ENCODE measurements at places on chromosomes 12 and 14.

DNA sequence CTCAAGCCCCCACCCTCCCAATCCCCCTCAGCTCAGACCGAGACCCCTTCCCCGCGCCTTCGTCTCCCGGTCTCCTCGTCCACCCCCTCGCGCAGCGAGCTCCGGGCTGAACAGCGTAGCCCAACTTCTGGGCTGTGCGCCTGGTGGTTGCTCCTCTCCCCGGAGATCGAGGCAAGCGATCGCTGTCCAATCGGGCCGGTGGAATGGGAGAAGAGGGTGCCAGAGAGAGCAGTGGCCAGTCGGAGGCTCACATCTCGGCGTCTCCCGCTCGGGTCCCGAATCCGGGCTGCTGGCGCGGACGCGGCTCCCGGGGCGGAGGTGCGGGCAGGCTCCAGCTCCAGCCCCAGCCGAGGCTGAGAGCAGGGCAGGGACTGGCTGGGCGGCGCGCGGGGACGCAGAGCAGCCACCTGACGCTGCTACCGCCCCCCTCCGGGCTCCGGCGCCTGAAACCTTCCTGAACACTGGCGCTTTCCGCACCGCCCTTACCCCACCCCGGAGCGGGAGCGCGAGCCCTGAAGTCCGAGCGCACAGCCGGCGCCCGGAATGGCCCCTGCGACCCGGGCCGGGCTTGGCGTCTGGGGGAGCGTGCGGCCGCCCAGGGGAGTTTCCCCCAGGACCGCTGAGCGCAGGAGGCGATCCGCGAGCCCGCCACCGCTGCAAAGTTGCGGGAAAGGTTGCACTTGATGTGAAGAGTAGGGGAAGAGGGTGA is 508 bp upstream of the KCNH5 start:
- no peak for DNase-seq

DNA sequence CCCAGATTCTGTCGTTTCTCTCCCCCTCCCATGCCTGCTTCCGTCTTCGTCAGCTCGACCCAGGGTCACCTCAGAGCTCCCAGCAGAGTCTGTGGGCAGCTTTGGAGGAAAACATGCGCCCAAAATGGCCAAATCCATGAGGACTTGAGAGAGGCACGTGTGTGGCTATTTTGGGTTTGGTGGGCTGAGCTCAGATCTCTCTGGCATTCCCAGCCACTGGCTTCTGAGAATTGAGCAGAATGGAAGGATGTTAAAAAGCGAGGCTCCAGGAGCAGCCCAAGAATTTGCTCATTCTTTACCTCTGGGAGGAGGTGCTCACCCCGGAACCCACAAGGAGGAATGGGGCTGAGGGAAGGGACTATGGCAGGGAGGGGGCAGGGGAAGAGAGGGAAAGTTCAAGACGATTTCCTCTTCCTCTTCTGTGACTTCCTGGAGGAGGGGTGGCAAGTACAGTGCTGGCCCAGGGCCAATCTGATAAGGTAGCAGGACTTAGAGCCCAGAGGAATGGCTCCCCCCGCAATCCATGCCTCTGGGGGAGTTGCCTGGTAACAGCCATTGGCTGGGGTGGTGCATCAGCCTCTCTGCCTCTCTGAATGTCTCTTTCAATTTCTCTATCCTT is 20.1 kb downstream of the TSPAN9 start:
- no peak for DNase-seq

GRCh38 chr12:106044773-106045172 is 94.0 kb downstream of the NUAK1 start:
- no peak for DNase-seq

DNA sequence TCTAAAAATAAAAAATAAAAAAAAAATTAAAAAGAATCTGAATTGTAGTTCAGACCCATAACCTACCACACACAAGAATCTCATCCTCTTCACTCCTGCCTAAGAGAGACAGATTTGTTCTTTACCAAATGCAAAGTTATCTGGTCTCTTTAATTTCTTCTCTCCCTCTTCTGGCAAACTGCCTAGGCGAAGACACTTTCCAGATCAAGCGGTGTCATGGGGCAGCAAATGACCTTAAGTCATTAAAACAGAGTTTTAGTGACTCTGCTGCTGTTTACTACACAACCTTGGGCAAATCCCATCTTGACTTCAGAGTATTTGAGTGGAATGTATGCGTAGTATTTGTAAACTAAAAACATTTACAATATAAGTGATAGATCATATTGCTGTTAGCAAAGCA is 60.9 kb upstream of the NID2 start:
- no peak for DNase-seq

DNA sequence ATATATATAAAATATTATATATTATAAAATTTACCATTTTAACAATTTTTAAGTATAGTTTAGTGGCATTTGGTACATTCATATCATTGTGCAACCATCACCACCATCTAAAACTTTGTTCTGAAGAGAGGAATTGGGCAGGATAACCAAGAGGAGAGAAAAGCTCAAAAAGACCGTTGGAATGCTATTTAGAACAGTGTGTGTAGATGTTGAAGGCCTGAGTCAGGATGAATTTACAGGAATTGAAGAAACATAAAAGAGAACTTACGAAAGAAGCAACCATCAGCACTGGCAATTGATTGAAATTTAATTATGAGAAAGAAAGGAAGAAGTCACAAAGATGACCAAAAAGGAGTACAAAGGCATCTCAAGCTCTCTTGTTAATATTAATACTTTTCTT is 196.9 kb upstream of the PWP1 start:
- peak; percentile 4 for DNase-seq

GRCh38 chr14:101313268-101313667 is 248.0 kb upstream of the DIO3 start:
- no peak for DNase-seq

DNA sequence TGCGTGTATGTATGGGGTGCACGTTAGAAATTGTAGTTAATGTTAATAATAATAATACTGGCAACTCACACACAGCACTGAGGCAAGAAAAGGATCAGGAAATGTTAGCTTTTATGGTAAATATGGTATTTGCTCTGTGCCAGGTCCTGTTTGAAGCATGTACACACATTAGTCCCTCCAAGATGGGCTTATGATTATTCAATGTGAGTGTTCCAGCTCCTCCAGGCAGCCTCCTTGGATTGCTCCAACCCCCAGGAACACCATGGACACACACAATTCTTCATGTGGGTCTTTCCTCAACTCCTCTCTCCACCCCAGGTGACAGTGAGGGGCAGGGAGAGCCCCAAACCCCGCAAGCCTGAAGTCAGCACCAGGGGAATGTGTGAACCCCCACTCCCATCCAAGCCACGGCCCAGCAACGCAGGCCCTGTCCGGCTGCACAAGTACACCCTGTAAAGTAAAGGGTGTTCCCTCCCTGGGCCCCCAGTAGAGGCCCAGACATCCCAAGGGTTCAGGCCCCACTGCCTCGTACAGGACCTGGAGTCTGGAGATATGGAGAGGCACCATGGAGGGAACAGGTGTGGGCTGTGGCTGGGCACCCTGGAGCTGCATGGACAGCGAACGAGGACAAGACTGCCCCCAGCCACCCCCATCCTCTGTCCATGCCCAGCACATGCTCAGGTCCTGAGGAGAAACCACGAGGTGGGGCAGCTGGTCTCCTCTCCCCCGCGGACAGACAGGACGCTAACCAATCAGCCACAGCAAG is 41.3 kb downstream of the NCOR2 start:
- DNase-seq = no peak

- peak; percentile 66 for DNase-seq
Observed at GRCh38 chr12:104456417-104456949, at the start of gene CHST11. TSS of gene CHST11 (plus strand) at chr12:104456948.

Data from fibroblast of skin of left quadriceps (primary cell).